Kidney (tissue), 22 donors: ENCODE measurements at places on chromosomes 2 and 18. TPM values are rescaled to one million over a fixed set of nuclear protein-coding genes. Genes with fewer than 3 reads are reported as not detected.

- H3K27me3 ChIP-seq, result no peaks in the 10 kb centered on the region
- no peaks in the 10 kb centered on the region for H3K36me3 ChIP-seq
- no peak overlapping the region for H3K27ac ChIP-seq
These were observed 28.6 kb downstream of the GREB1 start for GRCh38 chr2:11562476-11562875.

GRCh38 chr2:226738821-226739544 is 60.6 kb downstream of the IRS1 start:
- no peaks in the 10 kb centered on the region for H3K27me3 ChIP-seq
- no peak overlapping the region for H3K27ac ChIP-seq
- H3K4me1 ChIP-seq, result no peaks in the 10 kb centered on the region
- no peak for DNase-seq
- no peaks in the 10 kb centered on the region for H3K36me3 ChIP-seq
- no peak overlapping the region for H3K4me3 ChIP-seq

GRCh38 chr2:151650456-151650855 is 83.8 kb downstream of the NEB start:
- H3K27ac ChIP-seq, result no peak overlapping the region
- no peak overlapping the region for H3K4me3 ChIP-seq
- no peaks in the 10 kb centered on the region for H3K27me3 ChIP-seq
- no peak for DNase-seq
- no peaks in the 10 kb centered on the region for H3K36me3 ChIP-seq

GRCh38 chr2:7011356-7012083 is 94.3 kb downstream of the RNF144A start:
- H3K4me1 ChIP-seq, result peaks cover 18% of the 10 kb centered on the region
- no peaks in the 10 kb centered on the region for H3K36me3 ChIP-seq
- H3K27ac ChIP-seq, result no peak overlapping the region
- no peak overlapping the region for H3K4me3 ChIP-seq
- no peak for DNase-seq
- H3K27me3 ChIP-seq, result no peaks in the 10 kb centered on the region

DNA sequence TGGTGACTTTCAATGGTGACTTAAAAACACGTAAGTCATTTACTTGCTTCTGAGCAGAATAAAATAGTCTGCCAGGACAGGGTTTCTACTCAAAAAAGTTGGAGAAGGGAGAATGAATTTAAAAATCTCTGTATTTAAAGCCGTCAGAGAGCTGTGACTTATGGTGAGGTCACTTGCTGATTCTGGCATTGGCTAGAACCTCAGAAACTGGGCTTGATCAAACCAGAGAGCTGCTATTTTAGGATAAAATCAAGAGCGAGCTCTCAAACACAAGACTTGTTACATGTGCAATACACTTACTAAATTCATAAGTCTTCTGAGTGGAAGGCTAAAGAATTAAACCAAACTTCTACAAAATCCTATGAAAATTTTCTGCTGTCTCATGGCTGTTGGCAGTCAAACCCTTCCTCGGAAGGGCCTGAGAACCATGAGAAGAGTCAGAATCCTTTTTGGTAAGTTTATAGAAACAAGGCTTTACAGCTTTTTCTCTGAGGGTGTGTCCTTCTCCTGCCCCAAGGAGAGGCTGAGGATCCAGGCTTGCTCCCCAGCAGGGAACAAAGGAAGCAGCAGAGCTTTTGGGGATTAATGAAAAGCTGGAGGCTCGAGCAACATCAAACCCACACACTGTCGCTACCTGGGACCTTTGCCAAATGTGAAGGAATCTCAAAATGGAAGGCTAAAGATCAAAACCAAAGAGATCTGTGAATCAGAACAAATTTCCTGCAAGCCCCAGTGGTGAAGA is 816.4 kb downstream of the SOCS6 start:
- no peaks in the 10 kb centered on the region for H3K4me1 ChIP-seq
- no peaks in the 10 kb centered on the region for H3K27me3 ChIP-seq
- H3K27ac ChIP-seq, result no peak overlapping the region
- H3K36me3 ChIP-seq, result no peaks in the 10 kb centered on the region

The CREG2 gene
- polyA plus RNA-seq, result not detected

The KIAA1328 gene
- 2.7 TPM for polyA plus RNA-seq

The ALPP gene
- polyA plus RNA-seq, result not detected

The ZDBF2 gene
- polyA plus RNA-seq, result 0.90 TPM

The NCK2 gene
- 22.8 TPM for polyA plus RNA-seq
